GM13976 (cell line): ENCODE measurements at places on chromosomes 2 and 18.

DNA sequence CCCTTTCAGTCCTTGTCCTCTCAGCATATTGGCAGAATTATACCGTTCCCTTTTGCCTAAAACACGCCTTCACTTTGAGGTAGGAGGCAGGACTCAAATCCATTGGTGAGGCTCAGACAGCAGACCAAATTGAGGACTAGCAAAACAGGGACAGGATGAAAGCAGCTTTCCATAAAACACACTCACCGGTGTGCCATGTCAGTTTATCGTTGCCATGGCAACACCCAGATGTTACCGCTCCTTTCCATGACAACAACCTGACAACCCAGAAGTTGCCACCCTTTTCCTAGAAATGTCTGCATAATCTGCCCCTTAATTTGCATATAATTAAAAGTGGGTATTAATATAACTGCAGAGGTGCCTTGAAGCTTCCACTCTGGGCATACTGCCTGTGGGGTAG is 730.4 kb downstream of the METTL4 start:
- DNase-seq: no peak

DNA sequence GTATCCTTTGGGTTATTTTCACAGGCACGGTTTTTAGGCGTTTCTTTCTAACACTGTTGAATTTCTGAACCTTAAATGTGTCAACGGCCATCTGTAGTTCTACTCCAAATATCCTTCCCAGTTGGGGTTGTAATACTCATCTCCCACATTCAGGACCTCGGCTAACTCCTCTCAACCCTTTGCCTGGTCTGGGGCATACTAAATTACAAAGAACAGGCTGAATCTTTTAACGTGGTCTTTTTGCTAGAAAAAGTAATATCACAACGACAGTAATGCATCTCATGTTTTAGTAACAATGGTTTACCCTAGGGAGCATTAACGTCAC is 2.1 kb downstream of the RPRM start:
- DNase-seq: no peak

DNA sequence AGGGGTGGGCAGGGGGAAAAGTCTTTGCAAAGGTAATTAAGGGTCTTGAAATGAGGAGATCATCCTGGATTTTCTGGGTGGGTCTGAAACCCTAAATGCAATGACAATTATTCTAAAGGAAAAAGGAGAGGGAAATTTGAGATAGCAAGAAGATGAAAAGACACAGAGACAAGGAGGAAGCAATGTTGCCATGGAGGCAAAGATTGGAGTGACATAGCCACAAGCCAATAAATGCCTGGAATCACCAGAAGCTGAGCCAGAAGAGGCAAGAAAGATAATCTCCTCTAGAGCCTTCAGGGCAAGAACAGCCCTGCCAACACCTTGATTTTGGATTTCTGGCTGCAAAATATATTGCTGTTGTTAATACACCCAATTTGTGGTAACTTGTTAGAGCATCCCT is 1246.3 kb upstream of the PIK3C3 start:
- DNase-seq: no peak

DNA sequence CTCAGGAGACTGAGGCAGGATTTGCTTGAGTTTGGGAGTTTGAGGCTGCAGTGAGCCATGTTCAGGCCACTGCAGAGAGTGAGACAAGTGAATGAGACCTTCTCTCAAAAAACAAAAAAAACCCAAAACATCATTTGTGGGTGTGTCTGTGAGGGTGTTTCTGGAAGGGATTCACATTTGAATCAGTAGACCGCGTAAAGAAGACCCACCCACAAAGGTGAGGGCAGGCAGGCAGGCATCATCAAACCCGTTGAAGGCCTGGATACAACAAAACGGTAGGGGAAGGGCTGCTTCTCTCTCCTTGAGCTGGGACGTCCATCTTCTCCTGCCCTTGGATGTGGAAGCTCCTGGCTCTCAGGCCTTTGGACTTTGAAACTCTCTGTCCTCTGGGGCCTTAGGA is 25.4 kb downstream of the CDKL4 start:
- no peak for DNase-seq

- no peak for DNase-seq
These were observed 93.4 kb upstream of the THOC1 start for GRCh38 chr18:361100-361732.

- DNase-seq: no peak
These were observed 181.7 kb upstream of the TPO start for GRCh38 chr2:1231466-1232063.

DNA sequence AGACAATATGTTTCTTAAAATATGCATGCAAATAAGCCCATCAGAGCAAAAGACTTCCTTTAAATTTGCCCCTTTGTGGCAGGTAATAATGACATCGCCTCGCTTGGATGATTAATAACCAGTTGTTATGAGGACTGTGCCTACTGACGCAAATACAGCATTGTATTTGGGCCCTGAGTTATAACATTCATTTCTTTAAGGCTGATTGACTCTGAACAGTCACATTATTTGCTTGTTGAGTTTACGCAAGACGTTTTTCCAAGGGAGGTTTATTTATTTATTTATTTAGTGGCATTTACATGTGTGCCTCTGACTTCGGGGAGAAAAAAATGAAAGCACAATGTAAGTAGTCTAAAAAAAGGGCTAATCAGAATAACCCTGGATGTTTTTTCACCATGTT is 88.3 kb downstream of the SLC8A1 start:
- DNase-seq: no peak

GRCh38 chr2:3268705-3269029 is 109.0 kb downstream of the EIPR1 start:
- no peak for DNase-seq

GRCh38 chr2:53515435-53516332 is 251.9 kb upstream of the CHAC2 start:
- no peak for DNase-seq

GRCh38 chr18:77103187-77103850 is 29.3 kb downstream of the MBP start:
- DNase-seq: no peak

GRCh38 chr2:187206071-187206470 is 242.0 kb downstream of the CALCRL start:
- DNase-seq: no peak

DNA sequence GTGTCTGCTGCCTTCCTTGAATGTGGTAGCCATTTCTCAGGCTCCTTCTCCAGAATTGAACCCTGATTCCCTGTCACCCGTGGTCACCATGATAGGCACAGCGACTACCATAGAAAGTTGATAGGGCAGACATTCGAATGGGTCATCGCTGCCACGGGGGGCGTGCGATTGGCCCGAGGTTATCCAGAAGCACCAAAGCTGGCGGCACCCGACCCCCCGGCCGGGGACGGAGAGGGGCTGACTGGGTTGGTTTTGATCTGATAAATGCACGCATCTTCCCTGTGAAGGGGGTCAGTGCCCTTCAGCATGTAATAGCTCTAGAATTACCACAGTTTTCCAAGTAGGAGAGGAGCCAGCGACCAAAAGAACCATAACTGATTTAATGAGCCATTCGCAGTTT is 94.0 kb upstream of the ANKRD30BL start:
- DNase-seq: peak; percentile 1

GRCh38 chr2:219106251-219106650 is 45.5 kb upstream of the IHH start:
- no peak for DNase-seq

DNA sequence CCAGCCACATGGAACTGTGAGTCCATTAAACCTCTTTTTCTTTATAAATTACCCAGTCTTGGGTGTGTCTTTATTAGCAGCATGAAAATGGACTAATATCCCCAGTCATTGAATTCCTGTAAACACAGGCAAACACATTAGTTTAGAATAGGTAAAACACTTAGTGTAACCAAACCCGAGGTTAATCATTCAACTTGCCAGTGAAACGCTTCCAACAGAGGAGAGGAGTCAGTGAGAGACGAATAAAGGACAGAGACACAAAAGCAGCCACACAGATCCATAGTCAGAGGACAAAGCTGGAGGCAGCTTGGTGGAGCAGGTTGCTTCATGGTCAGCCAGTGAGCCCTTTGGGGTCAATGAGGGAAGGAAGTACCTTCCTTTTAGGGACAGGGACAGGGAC is 348.1 kb downstream of the TGIF1 start:
- no peak for DNase-seq

DNA sequence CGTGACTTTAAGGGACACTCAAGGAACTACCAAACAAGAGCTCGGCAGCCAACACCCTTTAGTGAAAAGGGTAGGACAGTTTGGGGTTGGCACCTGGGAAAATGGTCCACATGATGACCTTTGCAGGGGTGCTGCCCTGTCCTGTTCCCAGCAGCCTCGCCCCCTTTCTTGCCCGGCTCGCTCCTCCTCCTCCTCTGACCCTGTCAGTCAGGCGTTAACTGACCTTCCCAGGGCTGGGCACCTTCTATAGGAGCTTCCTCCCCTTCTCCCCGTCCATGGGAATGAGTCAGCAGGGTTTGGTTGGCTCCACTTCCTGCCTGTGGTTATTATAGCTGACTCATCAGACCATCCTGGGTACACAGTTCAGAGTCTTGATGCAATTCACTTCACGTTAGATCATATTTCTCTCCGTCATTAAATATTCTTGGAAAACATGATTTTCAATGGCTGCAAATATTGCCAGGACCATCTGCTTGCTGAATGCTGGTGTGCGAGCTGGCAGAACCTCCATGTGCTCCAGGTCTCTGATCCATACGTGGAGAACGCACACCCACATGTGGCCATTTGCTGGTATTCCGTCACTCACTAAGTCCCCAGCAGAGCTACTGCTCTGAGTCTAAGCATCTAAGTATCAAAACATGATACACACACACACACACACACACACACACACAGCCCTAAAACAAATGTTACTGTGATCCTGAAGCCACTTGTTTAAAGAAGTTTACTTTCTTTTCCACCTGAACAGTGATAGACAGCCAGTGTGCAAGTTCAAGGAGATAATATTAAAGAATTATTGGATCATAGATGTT is 185.0 kb downstream of the ANAPC1 start:
- no peak for DNase-seq

DNA sequence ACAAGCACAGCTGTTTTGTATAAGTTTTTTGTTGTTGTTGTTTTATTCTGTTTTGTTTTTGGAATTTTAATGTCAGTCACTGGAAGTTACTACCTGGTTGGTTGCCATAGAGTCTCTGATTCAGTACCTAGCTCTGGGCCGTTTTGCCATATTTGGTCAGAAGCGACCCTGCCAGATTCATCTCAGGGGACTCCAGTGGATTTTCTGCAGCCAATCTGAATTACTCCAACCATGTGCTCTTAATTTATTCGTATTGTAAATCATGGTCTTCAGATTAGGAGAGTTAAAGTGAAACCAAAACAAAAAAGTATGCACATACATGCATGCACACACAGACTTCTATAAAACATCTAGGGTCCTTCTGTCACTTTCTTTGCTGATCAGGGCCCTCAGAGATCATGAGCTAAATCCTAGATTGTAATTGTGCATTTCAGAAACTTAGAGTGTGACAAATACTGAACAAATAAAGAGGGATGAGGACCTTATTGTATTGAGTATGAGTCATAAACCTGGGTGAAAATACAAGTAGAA is 317.4 kb upstream of the UBE2E3 start:
- DNase-seq: no peak

DNA sequence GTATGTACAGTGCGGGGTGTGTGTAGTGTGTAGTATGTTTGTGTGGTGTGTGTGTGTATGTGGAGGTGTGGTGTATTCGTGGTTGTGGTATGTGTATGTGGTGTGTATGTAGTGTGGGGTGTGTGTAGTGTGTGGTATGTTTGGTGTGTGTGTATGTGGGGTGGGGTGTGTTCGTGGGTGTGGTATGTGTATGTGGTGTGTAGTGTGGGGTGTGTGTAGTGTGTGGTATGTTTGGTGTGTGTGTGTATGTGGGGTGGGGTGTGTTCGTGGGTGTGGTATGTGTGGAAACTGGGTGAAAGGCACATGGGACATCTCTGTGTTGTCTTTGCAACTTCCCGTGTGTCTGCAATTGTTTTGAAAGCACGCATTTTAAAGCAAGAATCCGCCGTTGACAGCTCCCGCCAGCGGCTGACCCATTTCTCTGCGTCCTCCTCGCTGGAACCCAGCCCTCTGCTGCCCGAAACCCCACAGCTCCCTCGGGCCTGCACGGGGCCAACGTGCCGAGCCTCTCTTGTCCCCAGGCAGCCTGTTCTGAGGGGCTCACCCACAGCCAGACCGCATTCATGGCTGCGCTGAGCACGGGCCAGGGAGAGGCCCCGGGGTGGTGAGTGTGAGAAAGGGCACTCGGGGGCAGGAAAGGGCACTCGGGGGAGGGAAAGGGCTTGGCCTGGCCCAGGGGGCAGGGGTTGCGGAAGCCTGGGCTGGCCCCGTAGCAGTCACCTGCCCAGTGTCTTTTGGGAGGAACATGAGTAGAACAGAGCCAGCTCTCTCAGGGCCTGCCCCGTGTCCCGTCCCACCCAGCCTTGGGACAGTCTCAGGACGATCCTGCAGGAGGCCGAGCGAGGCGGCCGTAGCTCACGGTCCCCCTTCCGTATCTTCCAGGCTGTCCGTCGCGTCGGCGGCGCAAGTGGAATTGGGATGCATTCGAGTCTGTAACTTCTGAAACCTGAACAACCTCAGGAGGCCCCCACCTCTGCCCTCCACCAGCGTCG is 61.4 kb downstream of the TWIST2 start:
- DNase-seq: no peak

- DNase-seq: no peak
These were observed 46.0 kb downstream of the CAVIN2 start for GRCh38 chr2:191800874-191801273.

DNA sequence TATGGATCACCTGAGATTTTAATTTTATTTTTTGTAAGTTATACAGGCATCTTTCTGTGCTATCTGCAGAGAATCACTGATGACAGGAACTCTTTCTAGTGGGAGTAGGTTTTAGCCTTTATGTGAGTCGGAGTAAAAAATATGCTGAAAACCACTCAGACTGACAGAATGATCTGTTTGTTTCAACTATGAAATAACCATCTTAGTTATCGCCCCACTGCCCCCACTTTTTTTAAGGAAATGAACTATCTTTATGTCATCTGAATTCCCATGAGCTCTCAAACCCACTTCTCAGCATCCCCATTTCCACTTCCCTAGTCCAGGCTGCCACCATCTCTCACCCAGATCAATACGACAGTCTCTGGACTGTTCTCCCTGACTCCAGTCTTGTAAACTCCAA is 38.9 kb downstream of the MRPL33 start:
- DNase-seq: no peak

DNA sequence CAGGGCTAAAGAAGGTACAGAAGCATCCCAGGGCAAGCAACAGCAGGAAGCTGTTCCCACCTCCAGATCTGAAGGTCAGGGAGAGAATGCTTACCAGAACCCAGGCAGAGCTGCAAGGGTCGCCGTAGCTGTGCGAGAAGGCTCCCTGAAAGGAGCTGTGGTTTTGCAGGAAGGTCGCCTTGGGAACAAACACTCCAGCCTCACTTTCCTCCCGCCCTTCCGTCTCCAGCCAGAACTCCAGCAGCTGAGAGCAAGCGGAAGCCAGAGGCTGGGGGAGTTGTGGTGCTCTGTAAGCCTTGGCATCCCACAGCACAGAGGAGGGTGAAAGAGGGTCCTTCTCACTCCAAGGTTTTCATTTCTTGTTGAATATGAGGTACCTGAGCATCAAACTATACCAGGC is 18.3 kb upstream of the ICOS start:
- DNase-seq: no peak

GRCh38 chr2:132424526-132425121 is 8.0 kb downstream of the GPR39 start:
- DNase-seq: no peak
